Smooth muscle cell of trachea (primary cell): ENCODE measurements at places on chromosomes 4 and X. TPM values are rescaled to one million over a fixed set of nuclear protein-coding genes. Genes with fewer than 3 reads are reported as not detected.

RFC1 gene
- 35.7 and 65.9 TPM in 2 replicates for total RNA-seq

RAB9A gene
- 37.5 and 38.4 TPM in 2 replicates for total RNA-seq

CTAG1A gene
- not detected in 2 replicates for total RNA-seq

SMR3B gene
- total RNA-seq = not detected in 2 replicates

GPR173 gene
- 5.8 and 6.3 TPM in 2 replicates for total RNA-seq

HMGB2 gene
- 24.8 and 207 TPM in 2 replicates for total RNA-seq

GPR50 gene
- not detected in 2 replicates for total RNA-seq

RHOH gene
- not detected in 2 replicates for total RNA-seq

IQSEC2 gene
- 11.6 and 12.2 TPM in 2 replicates for total RNA-seq

TSC22D3 gene
- total RNA-seq = 19.5 and 26.1 TPM in 2 replicates

SLC2A9 gene
- 0.73 and 2.8 TPM in 2 replicates for total RNA-seq

MAGEC2 gene
- total RNA-seq = 0.15 TPM in 1 of 2 replicates, not detected in the other

RNF150 gene
- total RNA-seq = 0.58 and 0.99 TPM in 2 replicates

PHF8 gene
- total RNA-seq = 15.7 and 21.8 TPM in 2 replicates

XK gene
- total RNA-seq = under 0.01 TPM in 2 replicates

TCEAL6 gene
- total RNA-seq = not detected in 2 replicates

ABCE1 gene
- 97.4 and 104 TPM in 2 replicates for total RNA-seq

CCDC110 gene
- 2.5 and 3.0 TPM in 2 replicates for total RNA-seq
